ENCODE measurements at places on chromosomes 7 and 10.

GRCh38 chr10:71250405-71250804 lies 38.0 kb downstream of the UNC5B start:
- DNase-seq: no peak

GRCh38 chr7:112159351-112159750 lies 46.8 kb downstream of the DOCK4 start:
- no peak for DNase-seq

DNA sequence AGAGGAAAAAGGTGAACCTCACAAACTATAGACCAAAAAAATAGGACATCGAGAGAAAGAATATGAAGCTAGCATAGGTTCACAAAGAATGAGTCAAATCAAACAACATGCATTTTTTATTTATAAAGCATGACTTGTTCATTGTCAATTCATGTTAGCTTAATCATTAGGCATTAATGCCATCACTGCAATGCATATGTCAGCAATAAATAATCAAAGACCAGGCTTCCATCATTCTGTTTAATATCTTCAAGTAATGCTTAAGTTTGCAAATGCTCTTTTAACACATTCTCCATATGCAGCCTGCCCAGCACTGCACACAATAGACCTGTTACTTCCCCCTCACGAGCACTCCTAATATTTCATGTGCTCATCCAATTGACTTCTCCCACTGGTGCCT lies 8.9 kb upstream of the MAGI2 start:
- no peak for DNase-seq

DNA sequence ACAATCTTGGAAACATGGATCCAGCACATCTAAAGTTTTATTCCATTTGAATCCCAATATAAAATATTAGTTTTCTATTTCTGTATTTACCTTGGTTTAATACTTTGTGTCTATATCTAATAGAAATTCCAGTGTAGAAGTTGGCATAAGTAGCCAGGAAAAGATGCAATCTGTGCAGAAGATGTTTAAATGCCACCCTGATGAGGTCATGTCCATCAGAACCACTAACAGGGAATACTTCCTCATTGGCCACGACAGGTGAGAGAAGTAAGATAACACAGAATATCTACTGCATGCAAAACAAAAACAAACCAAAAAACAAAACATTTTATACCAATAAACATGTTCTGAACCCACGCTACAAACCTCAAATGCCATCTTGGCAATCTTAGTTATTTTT lies 15.7 kb downstream of the PLEKHS1 start:
- DNase-seq: no peak
